Esophagus mucosa (tissue), 1 donor: ENCODE measurements at places on chromosomes 7 and 10. TPM values are rescaled to one million over a fixed set of nuclear protein-coding genes. Genes with fewer than 3 reads are reported as not detected.

The POLR2J2 gene
- total RNA-seq, result 3.3 TPM

The LRRC18 gene
- not detected for total RNA-seq

The TEX36 gene
- total RNA-seq, result not detected

The FAM221A gene
- total RNA-seq, result 4.0 TPM

The CDK14 gene
- total RNA-seq, result 1.1 TPM

The CCL26 gene
- total RNA-seq, result not detected

The DMBT1 gene
- total RNA-seq, result 1.6 TPM

The BUD23 gene
- total RNA-seq, result 39.2 TPM

DNA sequence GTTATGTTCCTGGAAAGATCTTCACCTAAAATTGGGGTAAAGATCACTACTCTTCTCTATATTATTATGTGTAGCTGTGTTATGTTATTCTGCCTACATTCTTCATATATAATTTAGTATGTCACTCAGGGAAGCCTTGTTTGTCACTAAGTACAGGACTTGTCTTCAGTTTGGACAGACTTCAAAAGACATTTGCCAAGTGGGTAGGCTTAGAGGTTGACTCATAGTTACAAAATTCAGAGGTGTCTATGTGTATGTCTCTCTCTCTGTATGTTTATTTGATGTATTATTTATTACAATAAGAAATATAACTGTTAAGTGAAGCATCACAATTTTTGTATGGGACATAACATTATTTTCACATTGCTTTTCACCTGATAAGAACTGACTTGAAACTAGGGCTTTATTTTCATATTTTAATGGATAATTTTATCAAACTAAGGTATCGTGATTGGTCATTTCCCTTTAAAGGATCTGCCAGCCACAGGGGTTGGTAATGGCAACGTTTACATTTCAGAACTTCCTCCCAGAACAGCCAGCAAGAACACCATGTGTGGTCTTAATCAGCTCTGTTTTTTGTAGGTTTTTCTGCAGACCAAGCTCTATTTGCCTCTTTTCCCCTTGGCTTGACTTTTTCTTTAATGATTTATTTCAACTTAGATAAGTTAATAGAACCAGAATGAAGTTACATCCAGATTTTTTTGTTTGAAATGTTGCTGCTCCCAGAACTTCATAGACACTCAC lies 262.1 kb upstream of the CACNA2D1 start:
- no peak for ATAC-seq

GRCh38 chr10:68099736-68100135 lies 9.6 kb upstream of the MYPN start:
- no peak for ATAC-seq

DNA sequence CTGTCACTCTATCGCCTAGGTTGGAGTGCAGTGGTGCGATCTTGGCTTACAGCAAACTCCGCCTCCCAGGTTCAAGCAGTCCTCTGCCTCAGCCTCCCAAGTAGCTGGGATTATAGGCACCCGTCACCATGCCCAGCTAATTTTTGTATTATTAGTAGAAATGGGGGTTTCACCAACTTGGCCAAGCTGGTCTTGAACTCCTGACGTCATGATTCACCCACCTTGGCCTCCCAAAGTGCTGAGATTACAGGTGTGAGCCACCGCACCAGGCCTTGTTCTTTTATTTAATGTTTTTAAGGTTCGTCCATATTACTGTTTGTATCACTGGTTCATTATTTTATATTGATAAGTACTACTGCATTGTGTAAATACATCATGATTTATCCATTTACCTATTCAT lies 10.2 kb upstream of the ITGA8 start:
- ATAC-seq, result no peak

GRCh38 chr7:41415471-41416207 lies 287.3 kb downstream of the INHBA start:
- ATAC-seq, result no peak

DNA sequence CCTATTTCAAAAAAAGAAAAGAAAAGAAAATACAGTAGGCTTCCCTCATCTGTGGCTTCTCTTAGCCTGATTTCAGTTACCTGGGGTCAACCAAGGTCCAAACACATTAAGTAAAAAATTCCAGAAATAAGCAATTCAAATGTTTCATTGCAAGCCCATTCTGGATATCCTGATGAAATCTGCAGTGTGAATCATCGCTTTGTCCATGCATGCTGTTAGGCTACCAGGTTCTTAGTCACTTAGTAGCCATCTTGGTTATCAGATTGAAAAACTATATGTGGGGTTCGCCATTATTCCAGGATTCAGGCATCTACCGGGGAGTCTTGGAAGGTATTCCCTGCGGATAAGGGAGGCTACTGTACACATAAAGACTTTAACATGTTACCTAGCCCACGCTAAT lies 991 bp upstream of the FAM204A start:
- ATAC-seq, result peak; percentile 32

GRCh38 chr7:122528879-122529481 lies 169.9 kb downstream of the RNF133 start:
- no peak for ATAC-seq

DNA sequence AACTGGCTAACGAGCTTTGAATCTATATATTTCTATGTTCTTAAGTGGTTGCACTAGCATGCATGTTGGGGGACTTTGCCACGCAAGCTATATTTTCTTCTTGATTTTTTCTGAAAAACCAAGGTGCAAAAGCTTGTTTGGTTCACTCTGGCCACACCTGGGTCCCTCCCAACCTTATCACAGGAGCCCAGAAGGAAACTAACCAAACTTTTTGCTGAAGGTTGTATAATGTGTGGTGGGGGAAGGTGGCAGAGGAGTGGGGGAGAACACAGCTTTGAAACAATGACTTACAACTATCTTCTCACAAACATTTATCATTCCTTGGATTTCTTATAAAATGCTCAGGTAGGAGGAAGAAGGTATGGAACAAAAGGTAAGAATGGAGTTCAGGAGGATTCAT lies 75.3 kb downstream of the TMEM168 start:
- no peak for ATAC-seq

DNA sequence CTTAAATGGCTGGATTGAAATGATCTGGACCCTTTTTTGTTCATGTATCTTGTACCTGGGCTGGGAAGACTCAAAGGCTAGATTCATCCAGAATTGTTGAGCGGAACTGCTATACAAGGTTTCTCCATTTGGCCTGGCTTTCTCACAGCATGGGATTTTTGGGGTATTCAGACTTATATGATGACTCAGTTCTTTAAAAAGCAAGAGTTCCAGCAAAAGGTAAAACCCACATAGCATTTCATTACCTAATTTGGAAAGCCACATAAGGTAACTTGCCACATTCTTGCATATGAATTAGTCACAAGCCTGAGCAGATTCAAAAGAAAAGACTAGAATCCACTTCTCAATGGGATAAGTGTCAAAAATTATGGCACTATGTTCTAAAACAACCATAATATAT lies 137.4 kb downstream of the HGF start:
- no peak for ATAC-seq

DNA sequence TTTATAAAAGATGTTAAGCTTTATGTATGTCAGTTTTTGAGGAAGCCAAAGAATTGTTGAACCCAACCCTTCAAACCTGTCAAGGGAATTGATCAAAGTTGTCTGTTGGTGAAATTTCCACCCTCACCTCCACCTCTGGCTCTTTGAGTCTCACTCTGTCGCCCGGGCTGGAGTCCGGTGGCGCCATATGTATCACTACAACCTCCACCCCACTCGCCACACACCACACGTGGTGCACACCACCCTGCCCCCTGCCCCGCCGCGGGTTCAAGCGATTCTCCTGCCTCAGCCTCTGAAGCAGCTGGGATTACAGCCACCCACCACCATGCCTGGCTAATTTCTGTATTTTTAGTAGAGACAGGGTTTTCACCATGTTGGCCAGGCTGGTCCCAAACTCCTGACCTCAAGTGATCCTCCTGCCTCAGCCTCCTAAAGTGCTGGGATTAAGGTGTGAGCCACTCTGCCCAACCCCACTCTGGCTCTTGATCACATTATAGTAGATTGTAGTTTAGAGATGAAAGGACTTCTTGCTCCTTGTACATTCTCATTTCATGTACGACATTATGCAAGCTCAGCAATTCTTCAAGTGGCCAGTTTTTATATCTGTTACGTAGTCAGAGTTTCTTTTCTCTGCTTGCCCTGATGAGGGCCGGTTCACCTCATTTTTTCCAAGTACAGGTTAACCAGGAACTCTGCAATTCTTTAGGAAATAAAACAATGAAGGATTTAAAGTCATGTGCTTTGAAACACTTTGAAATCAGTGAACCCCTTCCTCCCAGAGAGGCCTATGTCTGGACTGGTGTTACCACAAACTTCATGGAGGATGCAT lies 7.0 kb downstream of the BAMBI start:
- no peak for ATAC-seq

- no peak for ATAC-seq
Measured at GRCh38 chr10:106576534-106576933, 588.0 kb downstream of the SORCS1 start.

GRCh38 chr7:33578166-33578565 lies 327.2 kb upstream of the BMPER start:
- ATAC-seq, result no peak

DNA sequence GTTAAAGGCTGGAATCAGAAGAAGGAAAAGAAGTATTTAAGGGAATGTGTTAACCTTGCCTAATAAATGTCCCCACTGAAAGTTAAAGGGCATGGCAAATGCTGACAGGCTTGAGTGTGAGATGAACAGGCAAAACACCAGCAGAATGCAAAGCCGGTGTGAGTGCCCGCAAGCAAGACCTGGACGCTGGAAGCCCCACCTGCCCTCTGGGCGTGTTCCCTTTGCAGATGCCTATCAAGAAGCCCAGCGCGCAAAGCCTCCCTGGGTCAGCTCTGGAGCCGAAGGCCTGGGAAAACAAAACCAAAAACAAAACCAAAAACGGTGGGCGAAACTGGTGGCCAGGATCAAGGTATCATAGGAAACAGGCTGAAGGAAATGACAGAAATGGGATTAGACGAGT lies 200.3 kb downstream of the SFMBT2 start:
- no peak for ATAC-seq

DNA sequence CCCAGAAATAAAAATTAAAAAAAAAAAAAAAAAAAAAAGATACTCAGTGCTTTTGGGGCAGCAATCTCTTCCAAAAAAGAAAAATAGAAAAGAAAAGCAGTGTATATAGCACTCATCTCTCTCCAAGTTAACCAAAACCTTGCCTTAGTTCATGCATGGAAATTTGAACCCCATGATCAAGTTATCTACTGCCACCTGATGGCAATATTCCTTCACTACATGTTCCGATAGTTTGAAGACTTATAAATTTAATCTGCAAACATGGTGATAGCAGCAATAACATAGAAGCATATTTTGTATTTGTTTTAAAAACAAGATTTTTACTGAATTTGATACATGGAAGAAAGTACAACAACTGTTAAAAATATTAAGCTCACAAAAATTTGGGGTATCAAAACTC lies 48.6 kb upstream of the SLIT1 start:
- no peak for ATAC-seq

- ATAC-seq, result no peak
Measured at GRCh38 chr10:9175200-9175599, 1120.7 kb downstream of the GATA3 start.

DNA sequence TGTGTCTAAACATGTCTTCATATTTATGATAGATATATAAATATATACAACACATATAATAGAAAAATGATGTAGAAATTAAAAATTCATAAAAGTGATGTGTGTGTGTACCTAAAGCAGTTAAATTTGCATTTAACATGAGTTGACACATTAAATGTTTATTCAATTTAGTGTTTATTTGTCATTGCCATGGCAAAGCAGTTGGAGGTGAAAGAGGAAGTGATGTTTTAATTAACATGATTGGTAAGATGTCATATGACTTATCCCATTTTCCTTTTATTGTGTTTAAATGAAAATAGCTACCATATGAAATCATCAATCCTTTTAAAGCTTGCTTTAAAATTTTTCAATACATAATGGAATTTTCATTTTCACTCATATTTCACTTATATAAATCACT lies 452.6 kb downstream of the SUGCT start:
- no peak for ATAC-seq

GRCh38 chr7:983616-984071 lies 663 bp downstream of the CYP2W1 start:
- ATAC-seq, result no peak

- ATAC-seq, result peak; percentile 7
Measured at GRCh38 chr7:28957064-28957750, 923 bp downstream of the TRIL start.

GRCh38 chr10:27661514-27662286 lies 83.9 kb downstream of the MKX start:
- no peak for ATAC-seq

GRCh38 chr10:30472414-30473155 lies 38.6 kb downstream of the MAP3K8 start:
- ATAC-seq, result no peak

- no peak for ATAC-seq
Measured at GRCh38 chr10:74486659-74487058, 335.6 kb downstream of the ADK start.

DNA sequence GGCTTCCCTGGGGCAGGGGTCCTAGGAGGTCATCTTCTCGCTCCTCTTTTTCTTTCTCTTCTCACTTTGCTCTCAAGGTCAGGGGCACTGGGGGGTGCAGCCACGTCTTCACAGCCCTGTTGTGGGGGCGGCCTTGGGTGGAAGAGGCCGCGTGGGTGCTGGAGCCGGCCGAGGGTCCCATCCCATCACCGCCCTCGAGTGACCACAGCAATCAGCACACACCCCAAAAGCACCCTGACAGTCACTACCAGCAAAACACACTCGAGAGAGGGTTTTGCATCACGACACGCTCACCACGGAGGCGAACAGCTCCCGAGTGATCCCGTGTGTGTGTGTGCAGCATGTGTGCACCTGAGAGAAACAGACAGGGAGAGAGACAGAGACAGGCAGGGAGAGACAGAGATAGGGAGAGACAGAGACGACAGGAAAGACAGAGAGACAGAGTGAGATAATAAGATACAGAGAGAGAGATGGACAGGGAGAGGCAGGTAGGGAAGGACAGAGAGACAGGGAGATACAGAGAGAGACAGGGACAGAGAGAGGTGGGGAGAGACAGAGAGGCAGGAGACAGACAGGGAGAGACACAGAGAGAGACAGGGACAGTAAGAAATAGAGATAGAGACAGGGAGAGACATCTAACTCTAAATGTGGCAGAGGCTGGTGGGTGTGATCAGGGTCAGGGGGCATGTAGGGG lies 100.9 kb downstream of the WDR37 start:
- no peak for ATAC-seq

DNA sequence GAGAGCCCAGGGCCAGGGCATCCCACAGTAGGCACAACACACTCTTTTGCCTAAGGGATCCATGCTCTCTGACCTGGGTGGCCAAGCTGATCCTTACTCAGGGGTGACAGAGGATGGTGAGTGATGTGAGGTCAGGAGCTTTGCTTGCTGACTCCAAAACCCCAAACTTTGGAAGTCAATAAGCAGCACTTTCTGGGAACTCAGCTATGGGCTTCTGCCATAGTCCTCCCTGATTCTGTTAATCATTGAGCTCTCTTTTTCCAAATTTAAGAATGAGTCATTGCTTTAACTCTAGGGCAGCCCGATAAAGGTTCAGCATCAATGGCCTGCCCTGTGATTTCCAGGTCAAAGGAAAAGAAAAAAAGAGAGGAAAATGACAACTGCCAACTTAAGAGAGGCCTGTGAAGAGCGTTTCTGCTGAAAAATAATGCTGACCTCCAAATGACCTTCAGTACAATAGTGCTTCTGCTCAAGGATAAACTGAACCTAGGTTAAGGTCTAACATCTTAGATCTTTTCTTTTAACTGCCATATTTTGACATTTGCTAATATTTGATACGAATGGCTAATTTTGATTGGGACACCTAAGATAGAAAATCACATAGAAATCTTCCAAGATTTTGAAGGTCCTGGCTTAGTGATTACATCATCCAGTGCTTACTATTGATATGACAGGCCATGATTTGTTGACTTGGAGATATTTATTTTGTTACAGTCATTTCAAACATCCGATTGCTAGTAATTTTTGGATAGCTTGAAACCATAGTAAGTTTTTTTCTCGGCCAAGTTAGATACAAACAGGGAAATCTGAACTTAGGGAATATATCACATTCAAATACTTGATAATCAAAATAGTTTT lies 20.8 kb upstream of the RELN start:
- no peak for ATAC-seq
